ENCODE measurements at places on chromosomes 6 and 20.

DNA sequence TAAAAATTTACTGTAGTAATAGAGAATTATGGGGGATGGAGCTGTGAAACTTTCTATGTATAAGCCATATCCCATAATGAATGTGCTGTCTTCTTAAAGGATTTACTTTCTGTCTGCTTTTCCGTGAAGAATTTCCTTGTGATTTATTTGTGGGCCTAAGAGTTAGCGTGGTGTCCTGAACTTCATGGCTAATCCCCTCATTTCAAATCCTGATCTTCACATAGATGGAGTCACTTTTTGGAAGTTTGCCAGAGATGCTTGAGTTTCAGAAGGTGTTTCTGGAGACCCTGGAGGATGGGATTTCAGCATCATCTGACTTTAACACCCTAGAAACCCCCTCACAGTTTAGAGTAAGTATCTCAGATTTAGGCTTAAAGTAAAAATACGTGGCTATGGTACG is 19.4 kb upstream of the CLDN20 start:
- DNase-seq, result no peak

DNA sequence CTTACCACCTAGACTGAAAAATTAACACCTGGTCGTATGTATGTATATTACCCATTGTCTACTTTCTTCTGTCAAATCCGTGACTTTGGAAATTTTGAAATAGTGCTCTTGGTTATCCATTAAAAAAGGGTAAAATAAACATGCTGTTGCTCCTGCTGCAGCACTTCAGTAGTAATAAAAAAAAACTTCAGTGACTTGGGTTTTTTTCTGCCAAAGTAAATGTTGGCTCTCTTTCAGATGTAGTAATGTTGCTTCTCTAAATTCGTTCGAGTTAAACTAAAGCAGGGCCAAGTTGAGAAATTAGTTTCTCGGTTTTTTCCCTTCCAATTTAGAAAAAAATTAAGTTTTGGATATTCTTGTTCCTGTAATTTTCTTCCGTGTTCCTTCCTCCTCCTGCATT is 34.2 kb downstream of the JARID2 start:
- no peak for DNase-seq

- DNase-seq, result no peak
Observed at GRCh38 chr6:170035901-170036304, 255.0 kb downstream of the DLL1 start.

DNA sequence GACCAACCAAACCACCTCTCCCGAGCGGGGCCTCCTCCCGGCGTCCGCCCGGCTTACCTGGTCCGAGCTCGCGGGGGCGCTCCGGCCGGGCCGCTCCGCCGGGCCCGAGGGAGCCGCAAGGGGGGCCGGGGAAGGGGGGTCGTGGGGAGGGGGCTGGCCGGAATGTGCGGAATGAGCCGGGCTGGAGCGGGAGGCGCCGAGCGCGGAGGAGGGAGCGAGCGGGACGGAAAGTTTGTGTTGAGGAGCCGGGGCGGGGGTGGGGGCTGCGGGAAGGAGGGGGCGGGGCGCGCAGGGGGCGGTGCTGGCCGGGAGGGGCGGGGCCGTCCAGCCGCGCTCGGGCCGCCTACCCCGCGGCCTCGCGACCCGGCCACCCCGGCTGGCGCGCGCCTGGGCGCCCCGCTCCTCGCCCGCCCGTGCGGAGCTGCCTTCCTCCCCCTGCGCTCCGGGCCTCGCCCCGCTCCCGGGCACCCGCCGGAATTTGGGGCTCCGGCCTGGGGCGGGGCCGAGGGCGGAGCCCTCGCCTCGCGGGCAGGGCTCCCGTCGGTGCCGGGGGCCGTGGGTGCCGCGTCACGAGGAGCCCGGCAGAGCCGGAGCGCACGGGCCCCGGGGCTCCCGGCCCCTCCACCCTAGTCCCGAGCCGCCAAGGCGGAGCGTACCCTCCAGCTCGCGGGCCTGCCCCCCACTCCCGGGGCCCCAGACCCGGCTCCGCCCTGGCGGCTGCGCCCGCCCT is at the start of gene TEAD3:
TEAD3 (minus strand) TSS at position 239 of the 730 bp plus-strand sequence.
- peak; percentile 96 for DNase-seq

DNA sequence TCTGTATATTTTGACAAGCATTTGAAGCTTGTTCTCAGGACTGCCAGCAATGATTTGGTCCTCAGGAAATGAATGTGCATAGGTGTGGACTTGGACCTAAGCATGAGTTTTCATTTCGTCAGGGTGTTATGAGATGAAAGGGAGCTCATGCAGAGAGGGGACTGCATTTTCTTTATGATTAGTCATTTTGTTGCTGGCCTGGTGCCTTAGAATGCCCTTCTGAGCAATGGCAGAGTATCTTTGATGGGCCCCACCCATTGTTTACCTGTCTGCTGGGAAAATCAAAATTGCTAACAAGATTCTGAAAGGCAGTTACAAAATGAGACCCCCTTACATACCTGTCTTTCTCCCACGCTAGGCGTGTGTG is 51.5 kb upstream of the MTHFD1L start:
- peak; percentile 55 for DNase-seq

DNA sequence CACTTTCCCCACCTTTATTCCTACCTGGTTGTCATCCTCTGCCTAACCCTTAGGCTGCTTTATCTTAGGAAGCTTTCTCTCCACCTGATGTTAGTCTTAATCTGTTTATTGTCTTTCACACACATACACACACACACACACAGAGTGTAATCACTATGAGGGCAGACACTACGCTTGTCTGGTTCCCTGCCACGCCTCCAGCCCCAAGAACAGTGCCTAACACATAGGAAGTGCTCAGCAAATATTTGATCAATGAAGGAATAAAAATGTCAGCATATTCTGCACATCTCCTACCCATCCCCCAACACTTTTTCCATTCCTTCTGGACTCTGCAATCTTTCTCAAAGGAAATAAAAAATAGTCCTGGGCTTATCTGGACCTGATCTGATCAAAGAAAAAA is 51.1 kb upstream of the NFATC2 start:
- no peak for DNase-seq

- peak; percentile 22 for DNase-seq
Observed at GRCh38 chr20:34747479-34747878, 43.3 kb downstream of the TP53INP2 start.

- no peak for DNase-seq
Observed at GRCh38 chr20:45377269-45377668, 856 bp downstream of the TP53TG5 start.

DNA sequence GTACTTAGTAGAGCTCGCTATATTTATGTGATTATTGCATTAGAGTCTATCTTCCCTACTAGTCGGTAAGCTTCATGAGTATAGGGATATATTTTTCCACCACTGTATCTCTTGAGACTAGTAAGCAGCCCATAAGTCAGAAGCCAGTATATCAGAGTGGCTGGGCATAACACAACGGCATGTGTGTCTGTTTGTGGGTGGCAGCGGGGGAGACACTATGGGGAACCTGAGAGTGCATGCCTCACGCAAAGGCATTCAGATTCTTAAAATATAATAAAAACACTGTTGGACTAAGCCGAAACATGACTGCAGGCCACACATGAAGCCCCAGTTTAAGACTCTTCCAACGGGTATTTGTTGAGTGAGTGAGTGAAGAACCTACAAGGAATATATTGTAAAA is 8.0 kb downstream of the KCNS1 start:
- no peak for DNase-seq

DNA sequence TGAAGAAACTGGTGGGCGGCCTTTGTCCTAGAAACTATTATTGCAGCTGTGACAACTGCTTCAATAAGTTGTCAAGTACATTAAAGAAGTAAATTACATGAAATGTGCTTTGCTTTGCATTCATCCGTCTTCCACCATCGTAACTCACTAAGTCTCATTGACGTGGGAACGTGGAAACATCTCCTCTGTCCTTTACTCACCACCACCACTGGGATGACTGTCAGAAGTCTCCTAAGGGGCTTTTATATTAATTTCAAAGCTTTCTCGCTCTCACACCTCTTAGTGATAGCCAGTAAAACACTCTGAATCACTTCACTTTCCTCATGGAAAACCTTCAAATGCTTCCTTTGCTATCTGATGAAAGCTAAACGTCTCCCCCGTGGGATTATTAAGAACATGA is 111.9 kb upstream of the SLC2A12 start:
- DNase-seq, result no peak

GRCh38 chr20:5077761-5078387 is 41.9 kb downstream of the PCNA start:
- no peak for DNase-seq

GRCh38 chr6:118889163-118889562 is 4.8 kb upstream of the ASF1A start:
- no peak for DNase-seq

DNA sequence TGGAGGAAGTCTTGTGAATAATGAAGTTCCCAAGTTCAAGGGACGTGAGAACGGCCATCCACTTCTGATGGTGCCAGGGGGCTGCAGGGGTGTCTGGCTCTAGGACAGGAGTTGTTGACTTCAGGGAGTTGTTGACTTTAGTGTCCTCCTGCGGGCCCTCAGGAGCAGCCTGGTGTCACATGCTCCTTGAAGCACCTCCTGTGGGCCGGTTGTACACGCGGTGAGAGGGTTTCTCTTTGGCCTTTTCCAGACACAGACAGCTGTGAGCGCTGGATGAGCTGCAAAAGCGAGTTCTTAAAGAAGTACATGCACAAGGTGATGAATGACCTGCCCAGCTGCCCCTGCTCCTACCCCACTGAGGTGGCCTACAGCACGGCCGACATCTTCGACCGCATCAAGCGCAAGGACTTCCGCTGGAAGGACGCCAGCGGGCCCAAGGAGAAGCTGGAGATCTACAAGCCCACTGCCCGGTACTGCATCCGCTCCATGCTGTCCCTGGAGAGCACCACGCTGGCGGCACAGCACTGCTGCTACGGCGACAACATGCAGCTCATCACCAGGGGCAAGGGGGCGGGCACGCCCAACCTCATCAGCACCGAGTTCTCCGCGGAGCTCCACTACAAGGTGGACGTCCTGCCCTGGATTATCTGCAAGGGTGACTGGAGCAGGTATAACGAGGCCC is 77.8 kb downstream of the ISM1 start:
- no peak for DNase-seq

- no peak for DNase-seq
Observed at GRCh38 chr6:16850681-16851026, 89.4 kb upstream of the ATXN1 start.

DNA sequence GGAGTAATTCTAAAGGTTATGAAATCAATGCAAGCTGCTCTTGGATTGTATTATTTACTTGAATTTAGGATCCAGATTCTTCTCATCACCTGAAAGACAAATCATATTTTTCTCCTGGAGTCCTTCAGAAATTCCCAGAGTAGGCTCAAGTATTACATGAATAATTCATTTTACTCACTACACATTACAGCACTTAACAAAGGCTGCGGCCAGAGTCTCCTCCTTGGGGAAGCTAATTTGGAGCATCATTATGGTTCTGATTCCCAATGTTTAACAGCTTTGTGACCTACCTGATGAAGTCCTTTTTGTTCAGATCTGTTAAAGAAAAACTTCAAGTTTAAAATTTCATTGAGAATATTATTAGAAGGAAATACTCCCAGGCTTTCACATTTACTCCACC is 28.7 kb downstream of the GRIK2 start:
- DNase-seq, result no peak

GRCh38 chr6:121765060-121765459 is 329.6 kb downstream of the GJA1 start:
- DNase-seq, result no peak

DNA sequence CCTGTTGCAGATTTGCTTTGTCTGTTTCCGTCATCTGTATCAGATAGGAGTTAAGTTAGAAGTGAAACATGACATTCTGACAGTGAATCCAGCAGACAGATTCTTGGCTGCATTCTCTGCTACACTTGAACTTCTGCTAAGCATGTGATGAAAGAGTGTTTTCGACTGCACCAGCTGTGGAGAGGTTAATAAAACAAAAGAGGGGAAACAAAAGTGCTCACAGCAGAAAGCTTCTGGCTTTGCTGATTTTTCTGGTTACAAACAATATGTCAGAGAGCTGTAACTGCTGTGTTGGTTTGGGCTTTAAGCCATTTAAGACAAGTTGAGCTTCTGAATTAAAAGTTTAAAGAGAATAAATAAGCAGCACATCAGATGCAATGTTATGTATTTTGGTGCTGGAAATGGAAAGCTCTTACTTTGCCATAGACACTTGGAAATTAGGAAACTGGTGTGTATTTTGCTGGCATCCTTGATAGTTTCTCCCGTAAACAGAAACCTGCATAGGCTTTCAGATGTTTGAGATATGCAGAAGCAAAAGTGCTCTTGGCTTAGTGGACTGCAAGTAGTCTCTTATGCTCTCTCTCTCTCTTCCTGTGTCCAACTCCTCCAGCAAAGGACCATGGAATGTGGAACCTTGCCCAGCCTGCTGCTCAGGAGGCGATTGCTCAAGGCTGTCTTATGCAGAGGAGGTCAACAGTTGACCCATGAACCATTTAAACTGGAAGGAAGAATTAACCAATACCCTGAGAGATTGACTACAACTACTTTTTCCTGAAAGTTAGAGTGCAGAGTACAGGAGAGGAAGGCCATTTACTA is 104.9 kb downstream of the RPS12 start:
- DNase-seq, result no peak

DNA sequence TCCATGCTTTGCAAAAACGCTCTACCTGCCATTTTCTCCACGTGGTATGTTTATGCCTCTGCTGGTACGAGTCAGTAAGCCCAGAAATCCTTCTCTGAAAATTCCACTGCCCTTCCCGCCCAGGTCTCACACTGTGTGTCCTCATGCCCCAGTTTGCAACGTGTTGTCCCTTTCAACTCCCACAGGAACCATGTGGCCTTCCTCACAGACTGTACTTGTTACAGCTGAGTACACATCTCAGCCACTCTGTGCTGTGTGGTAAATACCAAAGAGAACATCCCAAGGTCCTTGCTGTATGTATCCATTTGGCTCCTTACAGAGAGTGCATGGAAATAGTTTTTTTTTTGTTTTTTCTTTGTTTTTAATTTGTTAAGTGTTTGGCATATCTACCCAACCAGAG is 56.9 kb downstream of the RTN4IP1 start:
- no peak for DNase-seq

DNA sequence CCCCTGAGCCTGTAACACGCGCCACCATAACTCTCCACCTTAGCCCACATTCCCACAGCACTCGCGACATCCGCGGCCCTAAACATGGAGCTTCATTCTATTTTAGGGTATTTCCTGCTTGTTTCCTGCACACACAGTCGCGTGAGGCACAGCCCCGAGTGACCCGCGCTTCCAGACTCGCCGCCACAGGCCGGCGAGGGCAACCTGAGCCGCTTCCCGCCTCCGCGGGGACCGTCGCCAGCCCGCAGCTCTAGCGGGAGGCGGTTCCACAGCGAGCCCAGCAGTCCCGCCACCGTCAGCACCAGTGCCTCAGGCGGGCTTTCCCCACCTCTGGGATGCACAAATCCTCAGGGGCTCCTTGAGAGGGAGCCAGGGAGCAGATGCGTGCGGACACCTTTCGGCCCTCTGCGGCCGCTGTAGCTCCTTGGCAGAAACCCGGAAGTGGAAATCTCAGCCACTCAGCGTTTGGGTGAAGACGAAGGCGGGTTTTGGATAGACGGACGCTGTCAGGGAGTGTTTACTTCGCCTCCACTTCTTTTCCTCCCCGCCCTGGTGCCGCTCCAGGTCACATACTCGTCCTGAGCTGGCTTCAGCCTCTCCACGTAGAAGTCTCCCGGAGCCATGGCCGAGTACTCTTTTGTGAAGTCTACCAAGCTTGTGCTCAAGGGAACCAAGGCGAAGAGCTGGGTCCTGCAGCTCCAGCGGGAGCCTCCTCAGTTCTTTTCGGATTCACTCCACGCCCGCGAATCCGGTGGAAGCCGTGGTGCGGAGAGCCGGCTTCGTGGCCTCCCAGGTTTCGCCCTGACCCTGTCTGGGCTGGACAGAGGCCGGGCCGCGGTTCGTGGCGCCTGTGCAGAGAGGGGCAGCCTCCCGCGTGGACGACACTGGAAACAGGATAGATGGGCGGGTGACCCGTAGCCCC is 2177.4 kb upstream of the DEFB115 start:
- DNase-seq, result no peak

- no peak for DNase-seq
Observed at GRCh38 chr6:42935322-42935721, 6.0 kb downstream of the CNPY3 start.

Measured in GM20000 (cell line).